ENCODE measurements at places on chromosomes 2 and 18.

DNA sequence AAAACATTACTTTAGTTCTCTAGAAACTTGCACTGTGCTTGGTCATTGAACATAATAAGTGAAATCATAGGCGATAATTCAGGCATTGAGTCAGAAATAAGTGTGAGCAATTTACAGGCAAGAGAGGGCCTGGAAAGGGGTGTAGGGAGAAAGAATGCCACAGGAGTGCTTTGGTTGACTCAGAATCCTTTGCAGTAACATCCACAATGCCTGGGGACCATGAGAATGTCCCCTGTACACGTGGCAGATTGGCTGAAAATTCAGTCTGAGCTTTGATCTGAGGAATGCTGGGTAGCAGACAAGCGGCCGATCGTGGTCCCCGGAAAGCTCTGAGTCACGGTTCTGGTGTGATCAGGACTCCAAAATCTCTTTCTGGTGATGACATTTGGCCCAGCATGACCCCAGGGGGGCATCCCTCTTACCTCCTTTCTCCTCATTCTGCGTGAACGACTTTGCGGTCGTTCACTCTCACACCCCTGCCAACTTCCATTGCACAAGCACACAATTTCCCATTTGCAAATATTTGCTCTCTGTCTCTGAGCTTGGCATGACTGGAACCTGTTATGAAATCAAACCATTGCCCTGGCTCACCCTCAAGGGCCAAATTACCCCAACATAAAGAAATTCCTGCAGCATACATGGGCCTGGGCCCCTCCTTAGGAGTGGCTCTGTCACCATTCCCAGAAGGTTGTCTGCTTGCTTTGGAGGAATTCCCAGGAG lies 305.0 kb upstream of the EPAS1 start:
- peak; percentile 73 for DNase-seq

GRCh38 chr18:9876867-9877654 lies 8.7 kb upstream of the TXNDC2 start:
- no peak for DNase-seq

DNA sequence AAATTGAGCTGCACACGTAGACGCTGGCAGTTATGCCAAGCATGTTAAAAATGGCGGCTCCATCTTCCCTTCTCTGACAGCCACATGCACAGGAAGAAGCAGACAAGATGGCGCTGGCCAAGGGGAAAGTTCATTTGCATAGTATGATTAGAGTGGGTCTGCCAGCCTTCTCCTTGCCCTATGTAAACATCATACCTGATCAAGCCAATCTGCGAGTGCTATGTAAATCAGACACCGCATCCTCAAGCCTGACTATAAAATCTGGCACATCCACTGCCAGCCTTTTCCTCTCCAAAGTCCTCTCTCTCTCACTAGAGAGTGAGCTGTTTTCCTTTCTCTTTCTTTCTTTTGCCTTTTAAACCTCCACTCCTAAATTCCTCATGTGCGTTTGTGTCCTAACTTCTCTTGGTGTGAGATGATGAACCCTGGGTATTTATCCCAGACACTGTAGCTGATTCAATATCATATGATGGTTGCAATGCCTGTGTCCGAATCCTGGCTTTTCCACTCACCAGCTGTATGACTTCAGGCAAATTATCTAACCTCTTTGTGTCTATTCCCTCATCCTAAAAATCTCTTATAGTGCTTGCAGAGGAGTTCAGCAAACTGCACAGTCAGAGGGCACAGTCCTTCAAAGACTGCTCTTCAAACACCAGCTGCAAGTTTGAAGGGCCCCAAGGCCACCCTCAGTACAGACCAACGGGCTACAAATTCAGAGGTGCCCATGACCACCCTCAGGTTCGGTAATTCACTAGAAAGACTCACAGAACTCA lies 39.3 kb upstream of the ITSN2 start:
- DNase-seq, result no peak

GRCh38 chr2:1493431-1494126 lies 80.3 kb downstream of the TPO start:
- peak; percentile 57 for DNase-seq

DNA sequence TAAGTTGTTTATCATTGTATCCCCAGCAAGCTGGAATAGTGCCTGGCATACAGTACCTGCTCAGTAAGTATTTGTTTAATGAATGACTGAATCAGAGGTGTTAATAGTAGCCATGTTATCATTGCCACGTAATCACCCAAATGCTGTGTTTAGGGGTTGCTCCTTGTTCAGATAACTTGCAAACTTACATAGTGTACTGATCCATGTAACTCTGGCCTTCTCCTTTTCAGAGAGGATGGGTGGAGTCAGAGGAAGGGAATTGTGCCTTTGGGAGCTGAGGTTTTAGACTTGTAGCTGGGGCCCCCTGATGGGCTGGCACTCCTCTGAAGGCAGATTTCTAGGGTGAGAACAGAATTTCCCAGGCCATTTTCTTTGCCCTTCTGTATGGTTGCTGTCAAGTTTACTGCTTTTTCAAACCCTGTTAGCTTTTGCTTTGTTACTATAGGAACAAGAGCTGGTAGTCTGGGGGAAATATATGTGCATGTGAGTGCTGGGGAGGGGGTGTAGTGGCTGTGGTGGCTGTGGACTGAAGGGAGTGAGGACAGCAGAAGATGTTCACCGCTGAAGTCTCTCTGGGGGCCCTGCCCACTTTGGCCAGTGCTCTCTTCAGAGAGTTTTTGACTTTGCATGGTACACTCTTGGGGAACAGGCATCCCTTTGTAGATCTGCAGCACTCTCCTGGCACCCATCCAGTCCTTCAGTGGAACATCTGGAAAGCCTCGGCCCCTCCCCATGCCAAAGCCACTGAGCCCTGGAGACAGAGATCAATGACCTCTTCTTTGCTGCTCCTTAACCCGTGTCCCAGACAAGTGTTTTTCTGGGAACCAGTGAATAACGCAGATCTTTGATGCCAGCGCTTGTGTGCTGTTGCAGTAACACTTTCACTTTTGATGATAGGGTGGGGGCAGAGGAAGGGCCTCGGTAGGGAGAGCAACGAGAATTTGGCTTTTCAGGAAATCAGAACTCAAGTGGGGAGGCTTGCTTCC lies 209.0 kb downstream of the PRKCE start:
- no peak for DNase-seq
